ENCODE measurements at places on chromosomes 4 and X.

- DNase-seq: no peak
These were observed 199.9 kb downstream of the PCDH7 start for GRCh38 chr4:30920043-30920442.

- DNase-seq: no peak
These were observed 17.3 kb downstream of the FNIP2 start for GRCh38 chr4:158786121-158786601.

DNA sequence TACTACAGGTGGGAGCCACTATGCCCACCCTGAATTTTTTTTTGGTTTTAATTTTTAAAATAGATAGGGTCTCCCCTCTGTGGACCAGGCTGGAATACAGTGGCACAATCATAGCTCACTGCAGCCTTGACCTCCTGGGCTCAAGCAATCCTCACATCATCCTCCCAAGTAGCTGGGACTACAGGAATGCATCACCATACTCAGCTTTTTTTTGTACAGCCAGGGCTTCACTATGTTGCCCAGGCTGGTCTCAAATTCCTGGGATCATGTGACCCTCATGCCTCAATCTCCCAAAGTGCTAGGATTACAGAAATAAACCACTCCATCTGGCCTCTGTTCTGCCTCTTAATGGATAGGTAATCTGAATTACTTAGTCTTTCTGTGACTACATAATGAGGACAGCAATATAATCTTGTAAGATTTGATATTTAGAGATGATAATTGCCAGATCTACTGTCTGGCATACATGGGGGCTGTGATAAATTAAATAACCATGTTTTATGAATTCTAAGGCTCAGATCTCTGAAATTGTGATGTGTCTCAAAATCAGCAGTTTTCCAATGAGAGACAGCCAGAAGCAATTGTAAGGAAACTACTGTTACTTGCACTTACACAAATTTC, 26.7 kb downstream of the PDS5A start:
- no peak for DNase-seq

DNA sequence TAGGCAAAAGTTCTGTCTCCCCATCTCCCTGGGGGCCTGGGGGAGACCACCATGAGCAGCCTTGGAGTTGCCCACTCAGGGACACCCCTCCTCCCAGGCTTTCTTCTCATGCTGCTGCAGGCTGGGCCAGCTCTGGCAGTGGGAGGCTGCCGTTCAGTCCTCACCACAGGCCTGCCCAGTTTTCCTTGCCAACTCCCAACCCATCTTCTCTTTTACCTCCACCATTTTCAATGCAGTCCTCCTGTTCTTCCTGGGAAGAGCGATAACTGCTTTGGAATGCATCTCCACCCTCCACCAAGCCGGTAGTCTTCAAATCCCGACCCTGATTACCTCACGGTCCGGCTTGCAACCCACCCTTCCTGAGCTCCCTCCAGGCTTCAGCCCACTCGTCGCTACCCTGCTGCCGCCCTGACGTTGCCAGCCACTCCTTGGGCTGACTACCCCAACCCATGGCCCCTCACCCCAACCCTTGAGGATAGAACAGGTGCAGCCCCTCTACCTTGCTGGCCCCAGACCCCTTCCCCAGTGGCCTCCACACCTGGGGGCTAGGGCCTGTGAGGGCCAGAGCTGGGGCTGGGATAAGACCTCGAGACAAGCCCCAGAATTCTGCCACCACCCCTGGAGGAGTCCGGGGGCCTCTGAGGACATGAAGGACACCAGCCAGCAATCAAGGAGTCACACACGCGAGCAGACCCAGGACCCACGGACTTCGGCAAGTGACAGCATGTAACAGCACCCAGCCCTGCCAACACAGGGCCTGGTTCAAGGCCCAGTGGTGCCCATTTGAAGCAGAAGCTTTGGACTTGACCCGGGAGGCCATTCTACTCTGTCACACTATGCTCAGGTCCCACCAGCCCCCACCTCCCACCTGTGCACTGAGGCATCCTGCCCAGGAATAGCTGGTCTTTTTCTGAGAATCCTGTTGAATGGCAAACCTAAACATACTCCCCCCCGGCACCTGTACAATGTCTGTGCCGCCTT, 9.2 kb downstream of the WDR1 start:
- DNase-seq: no peak

DNA sequence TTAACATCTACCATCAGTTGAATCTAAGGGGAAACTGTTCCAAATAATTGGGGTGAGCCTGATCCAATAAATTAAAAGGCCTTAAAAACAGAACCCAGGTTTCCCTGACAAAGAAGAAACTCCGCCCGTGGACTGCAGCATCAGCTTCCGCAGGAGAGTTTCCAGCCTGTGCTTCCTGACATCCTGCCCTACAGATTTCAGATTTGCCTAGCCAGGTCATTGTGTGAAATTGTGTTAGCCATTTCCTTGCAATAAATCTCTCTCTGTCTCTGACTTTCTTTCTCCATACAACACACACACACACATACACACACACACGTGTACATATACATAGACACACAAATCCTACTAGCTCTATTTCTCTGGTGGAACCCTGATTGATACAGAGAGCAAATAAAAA, 48.3 kb upstream of the LCORL start:
- no peak for DNase-seq
